Fibroblast of mammary gland (primary cell): ENCODE measurements at places on chromosomes 11 and 22.

DNA sequence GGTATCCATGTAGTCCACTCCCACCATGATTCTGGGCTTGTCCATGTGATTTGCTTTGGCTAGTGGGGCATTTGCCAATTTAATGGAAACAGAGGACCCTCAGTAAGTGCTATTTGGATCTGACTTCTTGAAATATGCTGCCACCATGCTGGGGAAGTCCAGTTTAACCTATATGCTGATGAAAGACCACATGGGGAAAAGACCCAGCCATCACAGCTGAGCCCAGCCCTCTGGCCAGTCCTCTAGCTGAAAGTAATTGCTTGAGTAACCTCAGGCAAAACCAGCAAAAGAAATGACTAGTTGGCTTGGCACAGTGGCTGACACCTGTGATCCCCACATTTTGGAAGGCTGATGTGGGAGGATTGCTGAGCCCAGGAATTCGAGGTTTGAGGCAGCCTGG, 61.5 kb downstream of the ATG16L2 start:
- no peak for DNase-seq

GRCh38 chr11:128688896-128689546, 4.9 kb upstream of the FLI1 start:
- DNase-seq, result no peak

- no peak for DNase-seq
Measured at GRCh38 chr11:18010121-18010670, 2.7 kb downstream of the SERGEF start.

- peak; percentile 98 for DNase-seq
Measured at GRCh38 chr22:37752189-37753087, 55.3 kb upstream of the GCAT start.

DNA sequence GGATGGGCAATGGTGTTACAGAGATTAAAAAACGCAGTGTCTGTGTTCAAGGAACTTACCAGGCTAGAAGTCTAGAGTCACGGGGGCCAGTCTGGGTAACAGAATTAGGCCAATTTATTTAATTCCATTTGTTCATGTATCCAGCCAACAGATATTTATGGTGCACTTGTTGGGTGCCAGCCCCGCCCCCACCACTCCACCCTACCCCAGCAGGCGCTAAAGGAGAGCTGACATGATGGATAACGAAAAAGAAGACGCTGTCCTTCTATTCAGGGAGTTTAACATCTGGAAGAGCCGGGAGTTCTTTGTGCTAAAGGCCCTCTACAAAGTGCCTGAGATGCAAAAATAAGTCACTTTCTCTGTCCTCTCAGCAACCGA, 1.1 kb upstream of the BMAL1 start:
- no peak for DNase-seq

DNA sequence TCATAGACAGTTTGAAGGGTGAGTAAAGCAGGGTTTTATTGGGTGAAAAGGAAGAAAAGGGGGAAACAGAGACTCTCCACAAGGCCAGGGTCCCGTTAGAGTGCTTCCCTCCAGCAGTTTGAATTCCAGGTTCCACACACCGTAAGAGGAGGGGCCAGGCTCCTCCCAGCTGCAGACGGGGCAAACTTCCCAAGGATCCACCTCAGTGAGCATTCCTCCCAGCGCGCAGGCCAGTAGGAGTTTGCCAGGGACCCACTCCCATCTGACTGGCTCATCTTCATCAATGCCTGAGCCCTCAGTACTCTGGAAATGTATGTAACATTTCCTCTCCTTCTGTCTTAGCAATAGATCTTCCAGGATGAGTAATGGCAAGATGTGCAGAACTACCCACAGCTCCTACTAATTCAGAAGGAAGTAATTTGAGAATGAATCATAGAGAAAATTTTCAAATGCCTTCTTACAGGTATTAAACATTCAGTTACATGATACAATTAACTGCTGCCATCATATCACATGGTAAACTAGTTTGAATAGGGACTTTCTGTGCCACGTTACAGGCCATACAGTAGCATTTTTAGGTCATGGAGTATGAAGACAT, 34.0 kb upstream of the TRPC6 start:
- peak; percentile 68 for DNase-seq

- DNase-seq, result no peak
Measured at GRCh38 chr11:27608951-27609350, 91.3 kb downstream of the BDNF start.

DNA sequence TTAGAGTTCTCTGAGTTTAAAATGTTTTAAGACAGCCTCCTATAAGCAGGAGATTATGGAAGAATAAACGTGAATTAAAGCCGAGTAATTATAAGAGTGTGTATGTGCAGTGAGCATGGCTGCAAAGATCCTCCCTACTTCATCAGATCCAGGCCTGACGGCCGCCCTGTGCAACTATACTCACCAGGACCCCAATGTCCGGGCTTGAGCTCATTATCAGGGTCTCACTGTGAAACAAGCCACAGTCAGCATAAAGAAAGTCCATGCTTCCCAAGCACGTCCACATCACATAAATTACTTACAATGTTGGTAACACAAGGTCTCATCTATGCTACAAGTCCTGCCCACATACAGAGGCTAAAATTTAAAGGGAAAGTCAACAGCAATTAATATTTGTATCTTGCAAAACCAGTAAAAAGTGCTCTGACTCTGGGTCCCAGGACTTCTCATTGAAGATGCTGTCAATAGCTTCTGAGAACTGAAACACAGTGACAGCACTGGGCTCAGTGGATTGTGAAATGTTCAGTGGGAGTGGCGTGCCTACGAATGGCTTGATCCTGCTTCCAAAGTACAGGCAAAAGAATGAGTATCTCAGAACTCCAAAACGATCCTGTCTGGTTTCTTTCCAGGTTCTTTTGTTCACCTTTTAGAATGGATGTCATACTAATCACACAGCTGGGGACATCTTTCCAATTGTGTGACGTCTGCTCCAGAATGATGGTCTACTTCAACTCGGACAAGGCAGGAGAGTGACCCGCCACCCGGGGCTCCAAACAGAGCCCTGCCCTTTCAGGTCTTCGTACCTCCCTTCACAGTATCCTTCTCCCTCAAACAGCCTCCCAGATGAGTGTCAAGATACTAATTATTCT, 72.1 kb upstream of the ARFGAP3 start:
- peak; percentile 62 for DNase-seq

DNA sequence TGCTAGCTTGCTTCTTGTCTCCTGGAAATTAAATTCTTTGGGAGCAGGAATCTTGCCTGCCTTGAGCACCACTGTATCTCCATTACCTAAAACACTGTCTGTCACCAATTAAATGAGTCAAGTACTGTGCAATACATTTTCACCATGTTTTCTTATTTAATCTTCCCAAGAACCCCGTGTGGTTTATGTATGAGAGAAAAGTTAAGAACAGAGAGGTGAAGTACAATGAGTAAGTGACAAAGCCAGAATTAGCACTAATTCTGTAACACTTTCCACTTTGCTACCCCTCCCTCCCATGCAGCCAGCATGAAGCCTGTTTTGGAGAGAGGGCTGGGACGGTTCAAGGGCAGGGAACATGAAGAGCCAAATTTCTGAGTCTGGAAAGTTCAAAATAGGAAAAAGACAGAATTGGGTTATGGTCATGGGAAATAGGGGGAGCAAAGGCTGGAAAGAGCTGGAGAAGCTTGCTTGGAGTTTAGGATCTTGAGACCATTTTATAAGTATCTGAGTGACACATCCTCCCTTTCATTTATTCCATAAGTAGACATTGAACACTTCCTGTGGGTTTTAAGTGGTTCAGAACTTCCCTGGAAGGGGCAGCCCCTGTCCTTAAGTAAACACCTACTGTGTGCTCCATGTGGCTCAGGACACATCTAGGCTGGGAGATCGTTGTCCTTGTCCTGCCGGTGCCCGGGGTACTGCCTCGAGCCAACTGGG, 60.5 kb upstream of the CHST1 start:
- DNase-seq, result no peak

DNA sequence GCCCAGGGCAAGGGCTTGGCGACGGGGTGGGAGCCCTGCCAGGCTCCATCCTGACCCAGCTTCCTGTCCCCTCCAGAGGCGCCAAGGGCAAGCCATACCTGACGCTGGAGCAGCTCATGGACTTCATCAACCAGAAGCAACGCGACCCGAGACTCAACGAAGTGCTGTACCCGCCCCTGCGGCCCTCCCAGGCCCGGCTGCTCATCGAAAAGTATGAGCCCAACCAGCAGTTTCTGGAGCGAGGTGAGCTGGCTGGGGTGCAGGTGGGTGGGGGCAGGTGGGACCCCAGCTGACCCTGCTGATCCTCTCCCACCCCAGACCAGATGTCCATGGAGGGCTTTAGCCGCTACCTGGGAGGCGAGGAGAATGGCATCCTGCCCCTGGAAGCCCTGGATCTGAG, 5.0 kb downstream of the PLCB3 start:
- no peak for DNase-seq

- no peak for DNase-seq
Measured at GRCh38 chr11:115767047-115767802, 263.0 kb upstream of the CADM1 start.

DNA sequence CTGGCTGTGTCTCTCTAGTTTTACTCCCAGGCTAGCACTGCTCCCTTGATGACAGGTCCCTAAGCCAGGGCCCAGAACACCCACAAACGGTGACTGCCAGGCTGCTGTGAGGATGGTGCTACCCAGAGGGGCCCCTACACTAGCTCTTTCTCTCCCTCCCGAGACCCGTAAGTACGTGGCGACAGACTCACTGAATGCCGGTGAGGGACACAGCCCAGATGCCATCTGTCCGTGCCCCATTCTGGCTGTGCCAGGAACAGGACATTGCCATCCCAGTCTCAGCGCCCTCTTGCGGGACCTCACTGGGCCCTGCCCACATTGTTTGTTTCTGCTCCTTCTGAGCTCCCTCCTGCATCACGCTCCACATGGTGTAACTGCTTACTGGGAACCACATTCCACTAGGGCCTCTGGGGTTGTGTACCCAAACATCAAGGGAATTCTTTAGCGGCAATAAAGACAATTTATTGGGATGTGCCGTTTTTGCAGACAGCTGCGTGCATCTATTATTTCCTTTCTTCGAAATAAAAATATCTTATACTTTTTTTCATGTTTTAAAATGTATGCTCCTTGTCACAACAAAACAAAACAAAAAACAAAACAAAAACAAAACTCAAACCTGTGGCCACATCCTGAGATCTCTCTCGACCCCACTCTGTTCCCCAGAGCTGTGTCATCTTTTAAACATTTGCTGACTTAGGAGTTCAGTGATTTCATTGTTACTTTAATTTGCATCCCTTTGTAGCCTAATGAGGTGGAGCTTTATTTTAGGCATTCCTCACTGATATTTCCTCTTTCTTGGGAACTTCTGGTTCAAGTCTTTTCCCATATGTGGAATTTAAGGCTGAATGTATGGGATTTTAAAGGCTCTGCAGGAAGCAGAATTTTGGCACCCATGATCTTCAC, 4.4 kb upstream of the TPCN2 start:
- DNase-seq, result peak; percentile 58
